ENCODE measurements at places on chromosomes 7 and 10.

- no peak for DNase-seq
Observed at GRCh38 chr10:97748116-97748515, 11.2 kb downstream of the ZFYVE27 start.

DNA sequence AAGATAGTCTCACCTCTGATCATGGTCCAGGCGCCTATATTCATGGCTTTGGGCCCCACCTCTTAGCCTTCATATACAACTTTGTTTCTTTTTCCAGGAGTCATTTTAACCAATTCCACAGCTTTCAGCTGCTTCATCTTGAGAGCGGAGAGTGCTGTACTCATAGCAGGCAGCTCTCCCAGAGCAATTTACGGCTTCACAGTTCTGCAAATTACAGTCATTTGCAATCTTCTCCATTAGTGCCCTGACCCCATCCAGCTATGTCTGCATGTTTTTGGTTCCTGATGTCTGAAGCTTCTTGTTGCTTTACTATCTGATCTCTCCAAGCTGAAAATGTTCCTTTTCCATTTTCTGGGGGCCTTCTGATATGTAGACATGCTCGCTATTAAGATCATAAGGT lies 18.0 kb upstream of the MEST start:
- DNase-seq: no peak

GRCh38 chr7:127807340-127807739 lies 155.3 kb downstream of the SND1 start:
- no peak for DNase-seq

DNA sequence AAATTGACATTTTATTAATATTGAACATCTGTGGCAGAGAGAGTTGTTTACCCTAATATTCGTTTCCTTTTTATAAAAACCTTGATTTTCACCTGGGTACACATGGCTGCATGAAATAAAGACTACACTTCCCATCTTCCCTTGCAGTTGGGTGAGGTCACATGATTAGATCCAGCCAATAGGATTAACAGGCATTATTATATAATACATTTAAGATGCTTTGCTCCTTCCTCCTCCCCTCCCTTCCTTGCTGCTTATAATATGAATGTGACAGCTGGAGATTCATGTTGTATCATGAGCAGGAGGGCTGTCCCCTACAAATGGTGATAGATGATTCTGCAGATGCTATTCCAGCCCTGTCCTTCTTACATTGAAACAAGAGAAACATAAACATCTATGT lies 146.6 kb downstream of the SH2D4B start:
- peak; percentile 8 for DNase-seq

DNA sequence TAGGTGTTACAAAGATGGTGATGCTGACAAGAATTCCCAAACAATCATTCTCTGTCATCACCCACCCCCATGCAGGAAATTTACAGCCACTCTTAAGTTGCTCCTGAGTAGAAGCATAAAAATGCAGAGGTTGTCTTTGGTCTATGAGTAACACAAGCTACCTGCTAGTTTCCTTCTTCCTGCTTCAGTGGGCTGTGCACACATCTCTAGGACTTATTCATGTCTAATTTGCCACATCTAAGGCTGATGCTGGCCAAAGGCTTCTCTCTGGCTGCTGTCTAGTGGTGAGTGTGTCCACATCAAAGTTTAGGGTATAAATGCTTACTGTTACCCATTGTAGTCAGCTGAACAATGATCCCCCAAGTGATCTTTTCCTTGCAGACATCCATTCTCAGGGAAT lies 662.5 kb downstream of the TYW1 start:
- no peak for DNase-seq

DNA sequence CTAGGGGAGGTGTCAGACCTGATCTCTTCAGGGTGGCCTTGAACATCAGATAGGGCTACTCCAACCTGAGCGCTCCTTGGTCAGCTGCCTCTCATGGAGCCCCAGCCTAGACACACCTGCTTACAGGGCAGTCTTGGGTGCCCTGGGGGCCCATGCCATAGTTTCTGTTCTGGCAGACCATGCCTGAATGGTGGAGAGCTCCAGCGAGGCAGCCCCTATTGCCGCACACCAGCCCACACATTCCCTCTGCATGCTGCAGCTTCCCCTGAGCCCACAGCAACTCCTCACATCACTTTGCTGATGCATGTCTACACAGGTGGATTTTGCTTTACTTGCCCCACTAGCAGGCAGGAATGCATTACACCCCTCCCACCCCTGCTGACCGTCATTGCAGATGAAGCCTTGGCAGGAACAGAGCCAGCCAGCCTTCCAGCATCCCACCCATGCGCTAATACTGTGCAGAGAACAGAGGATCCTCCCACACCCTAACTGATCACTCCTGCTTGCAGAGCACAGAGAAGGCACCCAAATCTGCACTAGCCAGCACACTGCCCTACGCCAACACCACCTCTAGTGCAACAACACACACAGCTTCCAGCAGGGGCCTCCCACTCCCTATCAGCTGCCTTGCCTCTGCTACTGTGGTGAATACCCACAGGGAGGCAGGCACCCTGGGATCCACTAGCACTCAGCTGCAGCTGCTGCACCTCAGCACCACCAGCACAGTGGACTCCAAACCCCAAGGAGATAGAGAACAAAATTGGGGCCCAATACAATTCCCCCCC lies 43.0 kb upstream of the GRM3 start:
- DNase-seq: no peak

DNA sequence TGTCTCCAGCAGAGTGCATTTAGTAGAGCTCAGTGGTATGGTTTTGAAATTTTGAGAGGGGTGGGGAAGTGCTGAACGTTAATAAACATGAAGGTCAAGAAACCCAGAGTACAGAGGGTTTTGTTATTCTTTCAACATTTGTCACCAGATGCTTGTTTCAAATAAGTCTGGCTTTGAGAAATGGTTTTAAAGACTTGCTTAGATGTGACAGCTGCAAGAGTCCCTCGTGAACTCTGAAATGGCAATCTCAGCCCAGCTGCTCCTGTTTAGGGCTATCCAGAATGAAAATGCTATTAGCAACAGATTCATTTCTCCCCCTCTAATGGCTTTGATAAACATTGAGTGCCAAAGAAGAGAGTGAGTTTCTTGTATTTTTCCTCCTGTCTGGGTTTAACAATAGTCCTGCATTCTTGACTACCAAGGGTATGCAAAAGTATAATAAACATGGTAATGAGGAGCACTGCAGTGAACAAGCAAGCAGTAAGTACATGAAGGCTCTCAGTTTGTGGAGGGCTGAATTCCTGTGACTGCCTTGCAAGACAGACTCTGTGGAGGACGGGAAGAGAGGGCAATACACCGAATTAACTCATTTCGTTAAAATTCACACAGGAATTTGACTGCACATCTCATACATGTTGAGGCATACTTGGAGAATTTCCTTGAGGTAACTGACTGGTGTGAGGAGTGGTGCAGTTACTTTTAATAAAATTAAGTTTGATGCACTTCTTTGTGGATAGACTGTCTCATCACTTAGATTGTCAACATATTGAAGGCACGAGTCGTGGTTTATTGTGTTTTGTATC lies 490.9 kb downstream of the REEP3 start:
- no peak for DNase-seq

DNA sequence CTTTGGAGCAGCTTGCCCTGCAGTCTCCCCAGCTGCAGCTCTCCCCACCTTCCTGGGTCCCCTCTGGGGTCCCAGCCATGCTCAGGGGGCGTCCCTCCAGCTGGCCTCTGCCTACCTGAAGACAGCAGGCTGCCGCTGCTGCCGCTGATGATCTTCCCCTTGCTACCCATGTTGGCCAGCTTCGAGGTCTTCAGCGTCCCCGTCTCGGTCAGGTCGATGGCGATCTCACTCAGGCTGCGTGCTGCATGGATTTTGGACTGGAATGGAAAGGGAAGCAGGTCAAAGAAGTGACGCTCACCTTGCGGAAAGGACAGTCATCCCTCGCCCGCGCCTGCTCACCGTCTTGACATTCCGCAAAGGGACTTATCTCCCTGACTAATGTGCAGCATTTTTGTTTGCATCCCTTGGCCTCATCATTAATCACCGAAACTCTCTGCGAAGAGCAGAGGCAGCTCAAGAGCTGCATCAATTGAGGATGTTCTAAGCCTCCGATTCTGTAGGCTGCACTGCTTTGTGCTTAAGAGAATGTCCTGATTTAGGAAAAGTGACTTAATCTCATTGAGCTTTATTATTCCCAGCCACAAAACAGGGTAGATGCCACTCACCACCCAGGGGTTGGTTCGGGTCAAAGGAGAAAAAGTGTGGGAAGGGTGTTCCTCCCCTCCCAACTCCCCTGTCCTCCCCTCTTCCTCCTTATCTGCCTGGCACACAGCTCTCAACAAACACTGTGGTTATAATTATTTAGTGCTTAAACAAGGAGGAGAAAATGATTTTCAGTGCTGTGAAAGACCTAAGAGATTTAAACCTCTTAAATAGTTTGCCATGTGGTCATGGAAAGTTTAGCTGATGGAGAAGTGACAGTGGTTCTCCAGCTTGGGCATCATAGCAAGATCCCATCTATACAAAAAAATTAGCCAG lies 107.3 kb downstream of the PRPF18 start:
- no peak for DNase-seq

DNA sequence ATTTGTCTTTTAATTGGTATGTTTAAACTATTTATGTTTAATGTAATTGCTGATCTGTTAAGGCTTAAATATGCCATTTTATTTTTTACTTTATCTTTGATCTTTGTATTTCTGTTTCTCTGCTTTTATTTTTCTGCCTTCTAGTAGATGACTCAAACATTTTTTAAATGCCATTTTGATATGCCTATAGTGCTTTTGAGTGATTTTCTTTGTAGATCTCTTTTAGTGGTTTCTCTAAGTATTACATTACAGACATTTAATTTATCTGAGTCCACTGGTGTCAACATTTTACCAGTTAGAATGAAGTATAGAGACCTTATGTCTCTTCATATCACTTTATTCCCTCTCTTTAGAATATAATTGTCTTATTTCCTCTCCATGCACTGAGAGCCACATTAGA lies 32.7 kb downstream of the IL6 start:
- no peak for DNase-seq

DNA sequence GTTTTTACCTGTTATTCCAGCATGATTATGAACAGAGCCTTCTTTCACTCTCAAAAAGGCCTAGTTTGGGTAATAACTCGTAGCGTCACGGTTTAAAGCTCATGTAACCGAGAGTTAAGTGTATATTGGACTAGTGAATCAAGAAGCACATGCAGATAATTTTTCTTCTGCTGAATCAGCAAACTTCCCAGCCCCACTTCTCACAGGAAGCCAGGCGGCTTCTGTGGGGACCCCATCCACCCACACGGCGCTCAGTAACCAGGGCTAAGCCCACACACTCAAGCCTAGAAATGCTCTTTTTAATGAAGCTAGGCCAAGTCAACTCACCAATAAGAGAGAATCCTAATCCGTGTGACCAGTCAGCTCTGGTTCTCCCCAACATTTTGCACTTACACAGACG lies 191.2 kb upstream of the MGMT start:
- no peak for DNase-seq

GRCh38 chr10:78049851-78050250 lies 16.2 kb downstream of the RPS24 start:
- no peak for DNase-seq

GRCh38 chr7:142298009-142298408 lies 40.2 kb upstream of the PRSS58 start:
- DNase-seq: no peak

- no peak for DNase-seq
Observed at GRCh38 chr10:70376436-70377378, 5.7 kb downstream of the LRRC20 start.

DNA sequence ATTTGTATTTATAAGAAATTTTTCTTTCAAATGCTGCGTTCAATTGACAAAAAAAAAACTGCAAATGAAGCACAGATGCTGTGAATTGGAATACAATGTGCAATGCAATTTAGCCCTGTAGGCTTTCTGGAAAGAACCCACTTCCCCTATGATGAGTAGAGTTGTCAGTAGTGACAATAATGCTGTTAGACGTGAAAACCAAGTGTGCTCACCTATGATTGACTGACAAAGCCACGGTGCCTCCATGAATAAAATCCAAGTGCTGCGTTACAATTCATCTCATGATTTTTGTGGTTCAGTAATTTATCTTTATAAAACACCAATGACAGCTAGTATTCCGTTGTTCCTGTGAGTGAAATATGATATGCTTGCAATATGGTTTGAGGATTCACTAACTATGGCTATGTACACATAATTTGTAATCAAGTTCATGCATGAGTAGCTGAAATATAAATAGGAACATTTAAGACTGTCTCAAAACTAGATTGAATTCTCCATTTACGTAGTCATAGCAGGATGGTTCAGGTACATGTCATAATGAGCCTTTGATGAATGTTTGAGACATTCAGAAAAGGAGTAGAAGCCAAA lies 1160.3 kb downstream of the CNTNAP2 start:
- DNase-seq: peak; percentile 63

DNA sequence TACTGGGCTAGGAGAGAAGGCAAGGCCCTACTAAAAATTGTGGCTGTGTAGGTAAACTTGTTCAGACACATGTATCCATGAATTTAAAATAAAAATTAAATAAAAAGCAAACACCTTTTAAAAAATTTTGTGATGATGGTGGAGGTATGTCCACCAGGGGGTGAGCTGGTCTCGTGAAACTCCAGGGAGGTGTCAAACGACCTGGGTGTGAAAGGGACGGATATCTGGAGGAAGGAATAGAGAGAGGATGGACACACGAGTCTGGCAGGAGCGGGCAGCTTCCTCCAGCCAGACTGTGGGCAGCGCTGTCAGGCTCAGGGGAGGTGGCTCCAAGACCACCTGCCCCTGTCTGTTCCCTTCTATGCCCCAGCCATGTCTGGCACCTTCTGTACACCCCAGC lies 34.8 kb upstream of the DMBT1 start:
- DNase-seq: no peak

DNA sequence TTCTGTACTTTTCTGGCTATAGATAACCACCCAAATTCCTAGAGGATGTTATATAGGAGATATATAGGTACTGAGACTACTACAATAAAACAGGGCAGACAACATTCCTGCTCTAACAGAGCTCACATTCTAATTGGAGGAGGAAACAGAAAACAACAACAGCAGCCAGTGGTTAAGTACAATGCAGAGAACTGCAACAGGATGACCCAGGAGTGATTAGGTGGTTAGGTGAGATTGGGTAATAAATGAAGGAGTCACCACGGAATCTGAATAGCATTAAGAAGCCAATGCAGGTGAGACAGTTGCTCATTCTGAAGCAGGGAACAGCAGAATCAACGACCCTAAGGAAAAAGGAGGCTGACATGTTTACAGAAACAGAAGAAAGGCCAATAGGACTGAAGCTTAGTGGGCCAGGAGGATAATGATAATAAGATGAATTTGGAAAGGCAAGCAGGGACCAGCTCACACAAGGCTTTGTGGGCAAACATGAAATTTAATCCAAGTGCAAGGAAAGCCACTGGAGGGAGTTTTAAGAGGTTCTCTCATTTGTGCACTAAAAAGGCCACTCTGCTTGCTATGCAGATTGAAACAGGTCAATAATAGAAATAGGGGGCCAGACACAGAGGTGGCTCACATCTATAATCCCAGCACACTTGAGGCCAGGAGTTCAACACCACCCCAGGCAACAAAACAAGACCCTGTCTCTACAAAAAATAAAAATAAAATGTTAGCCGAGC lies 16.9 kb upstream of the REEP3 start:
- DNase-seq: peak; percentile 42

- DNase-seq: no peak
Observed at GRCh38 chr10:109317746-109318366, 605.5 kb downstream of the XPNPEP1 start.

- no peak for DNase-seq
Observed at GRCh38 chr10:132551093-132551807, 13.7 kb downstream of the INPP5A start.
